ENCODE measurements at places on chromosomes 3 and 15.

- DNase-seq = no peak
These were observed 379.4 kb downstream of the KCNH8 start for GRCh38 chr3:19527746-19528145.

DNA sequence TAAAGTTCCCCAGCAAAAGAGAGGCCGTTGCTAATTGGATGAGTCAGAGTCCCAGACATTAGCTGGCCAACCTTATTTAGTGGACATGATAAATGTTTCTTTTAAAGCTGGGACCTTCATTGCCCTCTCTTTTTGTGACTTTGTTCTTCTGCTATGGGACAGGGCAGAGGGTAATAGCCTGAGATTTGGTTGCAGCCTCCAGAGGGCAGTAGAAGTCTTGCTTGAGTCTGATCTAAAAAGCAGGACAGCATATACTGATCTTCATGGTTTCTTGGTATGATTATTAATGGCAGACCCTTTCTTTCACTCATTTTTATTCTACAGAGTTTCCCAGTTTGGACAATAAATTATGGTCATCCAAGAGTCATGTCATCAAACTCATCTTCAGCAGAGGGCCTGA is 25.1 kb upstream of the ZKSCAN7 start:
- no peak for DNase-seq

DNA sequence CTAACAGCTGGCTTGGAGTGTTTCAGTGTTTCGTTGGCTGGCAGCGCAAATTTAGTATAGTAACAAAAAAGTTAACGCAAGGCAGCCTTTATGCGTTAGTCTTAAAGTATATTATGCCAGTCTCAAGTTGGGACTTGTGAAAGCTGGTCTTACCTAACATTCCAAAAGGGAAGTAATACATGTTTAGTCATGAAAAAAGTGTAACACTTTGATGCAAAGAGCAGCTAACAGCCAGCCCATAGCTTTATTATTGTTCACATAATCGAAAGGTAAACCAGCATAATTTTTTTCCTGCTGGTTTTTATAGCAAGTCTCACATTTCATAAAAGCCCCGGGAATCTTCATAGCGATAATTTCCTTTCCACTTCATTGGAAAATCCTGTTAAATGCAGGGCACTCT is 2.4 kb upstream of the GPR87 start:
- no peak for DNase-seq

GRCh38 chr3:163490119-163490518 is 1588.2 kb downstream of the SI start:
- no peak for DNase-seq

GRCh38 chr3:122770521-122771202 is 23.0 kb downstream of the HSPBAP1 start:
- no peak for DNase-seq

DNA sequence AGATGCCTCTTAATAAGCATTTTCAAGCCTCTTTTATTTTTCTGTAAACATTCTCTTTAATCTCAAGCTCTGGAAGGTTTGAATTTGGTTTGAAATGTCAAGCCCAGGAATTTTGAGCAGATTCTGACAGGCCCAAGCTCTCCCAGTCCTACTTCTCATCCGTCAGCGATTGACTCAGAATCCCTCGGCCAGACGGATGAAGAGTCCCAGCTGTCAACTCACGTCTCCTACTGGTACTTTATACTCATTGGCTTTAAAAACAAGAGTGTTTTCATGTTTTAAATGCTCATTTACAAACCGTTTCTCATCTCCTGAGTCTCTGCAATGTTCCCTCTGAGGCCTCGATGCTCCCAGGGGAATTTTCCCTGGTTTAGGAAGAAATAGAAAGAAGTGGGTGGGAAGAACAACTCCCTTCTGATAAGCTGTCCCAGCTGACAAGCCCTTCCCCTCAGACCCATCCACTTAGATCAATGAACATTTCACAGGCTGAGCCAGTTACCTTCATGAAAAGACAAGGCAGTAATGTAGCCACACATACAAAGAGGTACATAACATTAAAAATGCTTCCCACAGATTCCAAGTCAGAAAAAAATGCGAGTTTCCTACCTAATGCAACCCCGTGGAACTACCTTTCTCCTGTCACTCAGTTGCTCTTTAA is 478.2 kb upstream of the DPH6 start:
- no peak for DNase-seq

DNA sequence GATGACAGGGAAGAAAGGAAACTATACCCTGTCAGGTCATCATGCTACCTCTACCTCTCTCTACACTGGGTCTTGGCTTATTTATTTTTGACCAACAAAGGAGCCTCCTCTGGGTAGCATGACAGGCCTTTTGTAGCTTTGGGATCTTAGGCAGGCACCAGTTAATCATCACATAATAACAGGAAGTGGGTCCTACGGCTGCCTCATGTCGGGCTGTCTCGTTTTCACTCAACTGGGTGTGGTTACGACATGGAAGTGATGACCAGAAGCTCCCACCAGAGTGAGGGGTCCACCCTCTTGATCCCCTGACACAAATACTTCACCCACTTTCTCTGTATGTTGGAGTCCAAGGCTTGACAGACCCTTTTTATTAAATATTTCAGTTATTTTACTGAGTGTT is 105.3 kb downstream of the CD47 start:
- no peak for DNase-seq

GRCh38 chr3:106114848-106115247 is 246.0 kb upstream of the CBLB start:
- DNase-seq = no peak

DNA sequence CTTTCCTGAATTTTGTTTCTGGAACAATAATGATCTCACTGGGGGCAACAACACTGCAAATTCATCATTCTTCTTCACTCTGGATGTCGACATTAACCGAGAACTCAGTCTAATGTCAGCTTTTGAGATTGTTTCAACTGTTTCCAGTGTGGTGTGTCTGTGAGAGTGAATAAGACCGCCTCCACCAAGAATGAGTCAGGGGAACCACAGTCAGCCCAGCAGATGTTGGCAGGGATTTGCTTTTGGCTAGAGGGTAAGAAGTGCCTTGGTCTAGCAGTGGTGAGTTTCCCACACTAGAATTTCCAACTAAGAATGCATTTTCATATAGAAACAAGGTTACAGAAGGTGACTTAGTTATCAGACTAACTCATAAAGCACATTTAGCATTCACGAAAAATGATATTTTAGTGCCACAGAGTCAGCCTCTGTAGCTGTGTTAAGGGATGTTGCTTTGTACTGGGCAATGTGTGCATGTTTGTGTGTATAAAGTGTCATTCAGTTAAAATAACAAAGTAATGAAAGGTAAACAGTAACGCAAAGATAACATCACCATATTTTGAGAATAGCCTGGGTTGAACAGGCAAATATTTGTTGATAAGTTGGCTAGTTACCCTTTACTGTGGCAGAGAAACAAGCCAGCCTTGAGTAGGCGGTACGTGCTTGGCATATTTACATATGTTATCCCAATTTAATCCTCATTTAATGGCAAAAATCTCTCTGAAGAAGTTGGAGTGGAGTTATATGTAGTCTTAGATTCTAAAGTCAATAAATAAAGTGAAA is 33.8 kb downstream of the DRD3 start:
- DNase-seq = no peak

GRCh38 chr3:158355623-158356588 is 215.1 kb upstream of the MLF1 start:
- DNase-seq = no peak

DNA sequence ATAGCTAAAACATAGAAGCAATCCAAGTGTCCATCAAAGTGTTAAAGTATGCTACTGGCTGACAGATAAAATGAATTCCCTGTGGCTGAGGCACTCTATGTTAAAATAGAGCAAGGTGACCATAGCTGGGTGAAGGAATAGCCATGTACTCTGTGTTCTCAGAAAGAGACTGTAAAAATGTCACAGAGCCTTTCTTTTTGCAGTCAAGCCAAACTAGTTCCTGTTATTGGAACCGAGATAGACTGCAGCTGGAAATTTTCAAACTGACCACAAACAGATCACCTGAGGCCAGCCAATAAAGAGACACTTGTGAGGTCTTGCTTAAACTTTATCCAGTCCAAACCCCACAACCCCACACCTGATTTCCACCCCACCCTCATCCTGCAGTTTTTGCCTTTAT is 422.8 kb upstream of the NAALADL2 start:
- DNase-seq = no peak

- no peak for DNase-seq
These were observed 530.8 kb downstream of the MFSD1 start for GRCh38 chr3:159332535-159333099.

GRCh38 chr3:14552041-14552648 is 12.0 kb upstream of the GRIP2 start:
- no peak for DNase-seq

DNA sequence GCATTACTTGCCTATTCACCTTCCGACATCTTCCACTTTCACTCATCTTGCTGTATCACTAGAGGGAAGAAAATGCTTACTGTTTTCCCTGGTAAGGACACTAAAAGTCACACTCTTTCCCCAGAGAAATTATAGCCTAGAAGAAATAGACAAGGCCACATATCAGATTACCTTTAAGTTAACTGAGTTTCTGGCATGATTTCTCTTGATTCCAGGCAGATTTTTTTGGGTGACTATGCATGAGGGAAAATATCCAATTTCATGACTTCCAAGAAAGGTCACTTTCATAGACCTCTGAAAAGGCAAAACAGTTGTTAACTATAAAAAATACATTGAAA is 30.3 kb downstream of the TCF12 start:
- no peak for DNase-seq

- no peak for DNase-seq
These were observed 22.7 kb upstream of the ATP1B3 start for GRCh38 chr3:141853629-141854168.

- no peak for DNase-seq
These were observed 28.5 kb downstream of the EFCAB12 start for GRCh38 chr3:129399895-129400357.

DNA sequence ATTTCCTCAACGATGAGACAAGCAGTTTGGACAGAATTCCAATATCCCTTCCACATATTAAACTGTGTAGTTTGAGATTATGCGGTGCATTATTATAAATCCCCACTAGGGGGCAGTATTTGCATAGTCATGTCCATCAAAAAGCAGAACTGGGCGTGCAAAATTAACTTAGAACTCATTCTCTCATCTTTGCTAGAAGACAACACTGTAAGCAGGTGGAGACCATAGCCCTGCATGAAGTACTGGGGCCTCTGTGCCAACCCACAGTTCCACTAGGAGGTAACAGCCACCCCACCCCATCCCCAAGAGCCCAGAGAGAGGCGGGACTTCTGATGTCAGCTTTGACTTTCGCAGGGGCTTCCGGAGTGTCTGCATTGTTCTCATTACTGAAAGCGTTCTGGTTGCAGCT is 106.6 kb upstream of the TMC3 start:
- DNase-seq = no peak

GRCh38 chr3:12924437-12924836 is 83.1 kb upstream of the RPL32 start:
- DNase-seq = no peak

- DNase-seq = no peak
These were observed 28.5 kb upstream of the CLASP2 start for GRCh38 chr3:33746416-33747116.

DNA sequence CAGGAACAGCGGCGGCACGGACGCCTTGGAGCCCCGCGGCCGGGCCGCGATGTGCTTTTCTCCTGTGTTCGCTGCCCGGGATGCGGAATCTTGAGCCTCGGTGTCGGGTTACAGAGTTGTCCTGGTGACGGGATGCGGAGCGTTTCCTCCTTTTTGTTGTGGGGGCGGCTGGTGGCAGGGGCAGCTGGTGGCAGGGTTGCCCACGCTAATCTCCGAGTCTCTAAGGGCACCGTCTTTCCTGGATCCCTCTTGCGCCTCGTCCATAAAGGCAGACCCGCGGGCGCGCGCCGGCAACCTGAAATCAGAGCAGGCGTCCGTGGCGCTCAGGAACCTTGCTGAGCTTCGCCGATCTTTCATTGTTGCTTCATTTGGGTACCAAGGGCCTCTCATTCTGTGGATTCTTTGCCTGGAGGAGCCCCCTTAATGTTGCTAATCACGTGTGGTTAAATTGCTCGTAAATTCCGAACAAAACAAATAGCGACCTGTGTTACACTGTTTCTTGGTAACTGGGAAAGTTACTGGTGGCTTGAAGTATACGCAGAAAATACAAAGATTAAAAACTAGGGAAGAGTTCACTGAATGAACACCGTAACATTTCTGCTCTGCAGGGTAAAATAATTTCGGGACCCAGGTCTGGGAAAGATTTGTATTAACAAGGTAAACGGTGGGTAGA is 844 bp upstream of the PFN2 start:
- no peak for DNase-seq

DNA sequence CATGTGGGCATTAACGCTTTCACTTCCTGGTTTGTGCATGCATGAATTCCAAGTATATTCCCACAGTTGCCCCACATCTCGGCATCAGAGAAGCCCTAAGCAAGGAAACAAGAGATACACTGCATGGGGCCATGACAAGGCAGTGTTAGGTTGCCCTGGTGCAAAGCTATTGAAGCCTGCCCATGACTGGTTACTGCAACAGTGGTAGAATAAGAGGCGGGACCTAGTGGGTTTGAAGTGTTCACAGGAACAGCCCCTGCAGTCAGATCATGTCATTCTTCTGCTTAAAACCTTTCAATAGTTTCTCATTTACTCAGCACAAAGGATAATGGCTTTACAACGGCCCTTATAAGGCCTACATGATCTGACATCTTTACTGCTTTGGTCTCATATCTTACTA is 80.9 kb upstream of the TOPAZ1 start:
- DNase-seq = no peak

DNA sequence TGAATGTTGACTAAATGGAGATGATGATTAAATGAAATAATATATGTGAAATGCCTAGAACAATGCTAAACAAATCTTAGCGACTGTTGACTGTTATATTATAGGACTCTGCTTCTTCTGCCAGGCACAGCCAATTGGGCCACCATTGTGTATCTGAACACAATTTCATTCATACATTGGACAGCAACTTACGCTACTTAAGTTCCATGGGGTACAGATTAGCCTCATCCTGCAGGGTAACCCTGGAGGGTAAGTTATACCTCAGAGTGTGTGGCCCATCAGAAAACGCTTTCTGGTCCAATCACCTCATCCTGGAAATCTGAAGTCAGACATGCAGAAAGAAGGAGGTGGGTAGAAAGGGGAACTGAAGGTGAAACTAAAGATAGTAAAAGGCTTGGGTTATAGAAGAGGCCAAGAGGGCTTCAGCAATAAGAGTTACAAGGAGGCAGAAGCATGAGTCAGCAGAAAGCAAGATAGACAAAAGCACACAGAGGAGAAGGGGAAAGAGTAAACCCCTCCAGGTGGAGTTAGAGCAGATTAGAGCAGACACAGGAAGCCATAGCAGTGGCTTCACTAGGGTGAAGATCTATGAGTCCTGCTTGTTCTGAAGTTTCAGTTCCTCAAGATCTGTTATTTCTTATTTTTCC is 119.3 kb upstream of the SLC24A5 start:
- no peak for DNase-seq

GRCh38 chr15:38672814-38673670 is 108.4 kb upstream of the RASGRP1 start:
- no peak for DNase-seq

- DNase-seq = no peak
These were observed 55.2 kb downstream of the CCDC66 start for GRCh38 chr3:56612146-56612545.

DNA sequence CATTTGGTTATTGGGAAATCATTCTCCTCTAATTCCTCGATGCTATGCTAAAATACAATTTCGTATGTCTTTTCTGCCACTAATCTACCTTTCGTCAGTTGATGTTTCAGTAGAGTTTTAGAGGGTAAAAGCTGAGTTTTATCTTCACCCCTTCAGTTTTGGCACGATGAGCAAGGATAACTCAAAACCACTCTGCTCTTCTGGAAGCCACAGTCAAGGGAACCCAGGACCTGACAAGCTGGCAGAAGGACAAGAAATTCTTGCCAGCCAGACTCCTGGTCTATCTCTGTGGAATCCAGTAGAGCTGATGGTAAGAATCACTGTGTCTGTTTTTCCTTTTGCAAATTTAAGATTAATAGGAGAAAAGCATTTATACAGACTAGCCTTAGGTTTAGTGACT is 414.4 kb upstream of the LRRC3B start:
- no peak for DNase-seq

Data from stimulated activated CD4-positive, alpha-beta T cell treated with anti-CD3 and anti-CD28 coated beads, TNF-alpha, amount 100 ng/mL, for 1 hour (primary cell).